ENCODE measurements at places on chromosomes 1 and 21.

DNA sequence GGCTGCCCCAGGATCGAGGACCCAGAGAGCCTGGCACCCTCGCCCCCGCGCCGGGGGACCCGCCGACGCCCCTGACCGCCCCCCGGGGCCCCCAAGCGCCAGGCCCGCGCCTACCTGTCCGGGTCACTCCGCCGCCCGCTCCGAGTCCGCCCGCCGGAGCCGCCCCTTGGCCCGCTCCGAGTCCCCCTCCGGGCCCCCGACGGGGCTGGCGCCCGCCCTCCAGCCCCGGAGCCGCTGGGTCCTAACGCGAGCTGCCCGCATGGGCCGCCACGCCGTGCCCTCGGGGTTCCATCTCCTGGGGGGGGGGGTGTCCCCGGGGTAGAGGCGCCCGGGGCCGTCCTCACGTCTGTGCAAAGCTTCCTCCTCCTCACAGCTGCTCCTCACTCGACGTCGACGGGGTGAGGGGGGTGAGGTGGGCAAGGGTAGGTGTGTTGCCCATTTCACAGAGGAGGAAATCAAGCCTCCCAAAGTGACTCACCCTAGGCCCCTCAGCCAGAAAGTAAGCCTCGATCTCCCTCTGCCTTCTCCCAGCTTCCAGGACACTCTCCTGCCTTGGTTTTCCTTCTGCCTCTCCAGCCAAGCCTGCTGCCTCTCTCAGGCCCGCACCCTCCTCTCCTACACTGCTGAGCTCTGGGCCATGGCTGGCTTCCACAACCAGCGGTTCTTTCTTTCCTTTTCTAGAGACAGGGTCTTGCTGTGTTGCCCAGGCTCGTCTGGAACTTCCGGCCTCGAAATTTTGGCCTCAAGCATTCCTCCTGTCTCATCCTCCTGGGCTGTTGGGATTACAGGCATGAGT is at the start of gene MFAP2:
MFAP2 (minus strand) TSS at position 148 of the 796 bp plus-strand sequence. CDS start 2,347 bp downstream, outside the sequence.
- no peak for DNase-seq

GRCh38 chr1:22903113-22903512 is 69.6 kb downstream of the LACTBL1 start:
- DNase-seq = no peak

- no peak for DNase-seq
Measured at GRCh38 chr1:41738475-41738874, 180.2 kb downstream of the HIVEP3 start.

DNA sequence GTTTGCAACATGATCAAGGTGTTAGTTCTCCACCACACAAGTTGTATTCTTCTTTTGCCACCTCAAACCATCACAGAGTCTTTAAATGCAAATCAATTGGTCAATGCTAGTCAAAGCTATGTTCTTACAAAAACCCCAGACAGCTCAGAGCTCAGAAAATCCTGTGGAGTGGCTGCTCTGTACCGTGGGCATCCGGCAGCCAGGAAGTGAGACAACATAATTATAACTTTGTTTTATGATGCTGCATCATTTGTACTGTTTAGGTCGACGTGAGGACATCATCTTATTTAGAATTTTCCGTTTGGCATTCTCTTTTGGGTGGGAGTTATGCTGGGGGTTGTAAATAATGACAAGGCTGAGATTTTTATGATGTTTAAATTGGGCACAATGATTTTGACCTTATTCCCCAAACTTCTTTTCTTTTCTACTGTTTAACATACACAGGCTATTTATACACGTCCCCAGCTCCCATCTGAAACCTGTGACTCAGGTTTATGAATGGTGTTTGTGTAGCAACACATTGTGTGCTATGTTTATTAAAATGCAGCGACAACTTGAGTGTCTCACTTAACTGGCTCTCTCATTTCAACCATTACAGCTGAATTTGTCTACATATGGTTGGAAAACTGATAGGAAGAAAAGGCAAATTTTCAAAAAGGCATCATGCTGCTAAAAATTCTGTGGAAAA is 124.0 kb downstream of the CNIH3 start:
- no peak for DNase-seq

GRCh38 chr1:43558346-43558841 is 27.7 kb downstream of the PTPRF start:
- no peak for DNase-seq

GRCh38 chr1:203722909-203723308 is 42.1 kb upstream of the LAX1 start:
- no peak for DNase-seq

DNA sequence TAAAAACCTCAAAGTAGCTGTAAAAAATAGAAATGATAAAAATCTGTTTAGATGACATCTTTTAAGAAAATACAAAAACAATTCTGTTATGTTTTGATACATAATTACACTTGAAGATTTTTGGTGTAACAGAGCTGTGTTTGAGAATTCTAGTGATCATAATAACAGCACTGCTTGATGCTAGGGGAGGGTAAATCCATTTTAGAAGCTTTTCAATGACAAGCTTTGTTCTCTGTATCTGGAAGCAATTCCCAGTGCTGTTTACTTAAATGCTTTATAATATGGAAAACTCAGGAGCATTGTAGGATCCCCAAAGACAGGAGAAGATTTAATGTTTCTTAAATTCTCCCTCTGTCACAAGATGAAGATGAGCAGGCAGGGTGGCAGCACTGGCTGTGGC is 359.3 kb downstream of the PDE4B start:
- DNase-seq = no peak

- no peak for DNase-seq
Measured at GRCh38 chr1:166900987-166901386, 24.9 kb upstream of the TADA1 start.

GRCh38 chr1:13829152-13829769 is 129.3 kb downstream of the PRDM2 start:
- DNase-seq = no peak

GRCh38 chr1:160291248-160292220 is 6.6 kb upstream of the PEX19 start:
- DNase-seq = peak; percentile 37

DNA sequence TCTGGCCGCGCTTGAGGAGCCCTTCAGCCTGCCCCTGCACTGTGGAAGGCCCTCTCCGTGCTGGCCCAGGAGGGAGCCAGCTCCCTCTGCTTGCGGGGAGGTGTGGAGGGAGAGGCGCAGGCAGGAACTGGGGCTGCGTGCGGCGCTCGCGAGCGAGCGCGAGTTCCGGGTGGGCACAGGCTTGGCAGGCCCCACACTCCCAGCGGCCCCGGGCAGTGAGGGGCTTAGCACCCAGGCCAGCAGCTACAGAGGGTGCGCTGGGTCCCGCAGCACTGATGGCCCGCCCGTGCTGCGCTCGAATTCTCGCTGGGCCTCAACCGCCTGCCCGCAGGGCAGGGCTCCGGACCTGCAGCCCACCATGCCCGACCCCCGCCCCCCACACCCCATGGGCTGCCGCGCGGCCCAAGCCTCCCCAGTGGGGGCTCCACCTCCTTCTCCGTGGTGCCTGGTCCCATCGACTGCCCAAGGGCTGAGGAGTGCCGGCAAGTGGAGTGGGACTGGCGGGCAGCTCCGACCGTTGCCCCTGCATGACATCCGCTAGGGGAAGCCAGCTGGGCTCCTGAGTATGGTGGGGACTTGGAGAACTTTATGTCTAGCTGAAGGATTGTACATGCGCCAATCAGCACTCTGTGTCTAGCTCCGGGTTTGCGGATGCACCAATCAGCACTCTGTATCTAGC is 46.0 kb downstream of the COL24A1 start:
- DNase-seq = no peak
